ENCODE measurements at places on chromosomes 11 and 22.

- no peak for DNase-seq
Measured at GRCh38 chr22:20024225-20024624, 3.3 kb downstream of the TANGO2 start.

DNA sequence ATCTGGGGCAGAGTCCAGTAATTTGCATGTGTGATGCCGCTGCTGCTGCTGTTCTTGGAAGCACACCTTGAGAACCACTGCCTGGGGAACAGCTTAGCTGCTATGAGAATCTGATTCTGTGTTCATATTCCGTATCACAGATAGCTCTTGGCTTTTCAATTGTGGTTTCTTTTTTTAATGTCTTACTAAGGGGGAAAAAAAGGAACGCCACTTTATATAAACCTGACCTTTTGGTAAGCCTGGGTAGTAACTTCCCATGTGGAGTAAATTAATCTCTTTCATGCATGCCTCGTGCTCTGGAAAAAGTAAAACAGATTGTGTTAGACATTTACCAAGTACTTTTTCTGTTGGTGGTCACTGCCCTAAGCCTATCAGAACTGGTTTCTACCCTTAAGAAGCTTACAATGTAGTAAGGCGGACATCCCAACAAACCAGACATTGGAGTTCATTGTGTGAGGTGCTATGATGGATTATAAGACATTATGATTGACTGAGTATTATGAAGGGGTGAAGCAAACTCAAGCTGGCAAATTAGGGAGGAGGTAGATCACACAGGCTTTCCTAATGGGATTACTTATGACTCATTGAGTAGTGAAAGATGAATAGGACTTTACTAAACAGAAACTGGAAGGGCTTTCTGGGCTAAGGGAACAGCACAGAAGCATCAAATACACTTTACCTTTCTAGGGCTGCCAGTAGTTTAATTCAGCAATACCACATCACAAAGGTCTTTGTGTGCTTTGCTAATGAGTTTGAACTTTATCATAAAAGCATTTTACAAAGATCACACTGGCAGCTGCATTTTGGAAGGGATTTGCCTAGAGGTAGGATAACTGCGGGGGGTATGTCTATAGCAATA, 64.7 kb downstream of the MAML2 start:
- DNase-seq = no peak

GRCh38 chr11:31492320-31492913, 17.0 kb downstream of the IMMP1L start:
- DNase-seq = no peak

GRCh38 chr11:65506290-65506771, 7.5 kb downstream of the MALAT1 start:
- no peak for DNase-seq

DNA sequence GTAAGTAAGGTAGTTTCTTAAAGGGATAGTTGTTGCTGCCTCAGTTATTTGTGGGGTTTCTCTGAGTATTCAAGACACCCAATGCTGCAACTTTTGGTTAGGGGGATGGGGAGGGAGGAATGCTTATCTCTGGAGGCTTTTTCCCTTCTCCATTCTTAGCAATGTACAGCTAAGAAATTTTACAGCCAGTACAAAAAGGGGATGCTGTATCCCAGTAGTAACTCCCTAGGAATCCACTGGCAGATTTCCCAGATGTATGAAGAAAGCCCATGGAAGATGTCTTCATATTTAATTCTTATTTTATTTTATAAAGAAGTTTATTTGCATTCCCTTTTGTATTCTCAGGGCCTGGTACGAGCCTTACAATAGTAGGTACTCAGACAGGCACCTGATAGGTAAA, 154.8 kb downstream of the ENTHD1 start:
- no peak for DNase-seq

All from transverse colon (tissue), 4 donors.